Activated T-helper 9 cell treated with anti-CD3 and anti-CD28 coated beads, Interleukin-2, amount 50 U/mL, for 16 hours (primary cell): ENCODE measurements at places on chromosomes 6 and 20.

DNA sequence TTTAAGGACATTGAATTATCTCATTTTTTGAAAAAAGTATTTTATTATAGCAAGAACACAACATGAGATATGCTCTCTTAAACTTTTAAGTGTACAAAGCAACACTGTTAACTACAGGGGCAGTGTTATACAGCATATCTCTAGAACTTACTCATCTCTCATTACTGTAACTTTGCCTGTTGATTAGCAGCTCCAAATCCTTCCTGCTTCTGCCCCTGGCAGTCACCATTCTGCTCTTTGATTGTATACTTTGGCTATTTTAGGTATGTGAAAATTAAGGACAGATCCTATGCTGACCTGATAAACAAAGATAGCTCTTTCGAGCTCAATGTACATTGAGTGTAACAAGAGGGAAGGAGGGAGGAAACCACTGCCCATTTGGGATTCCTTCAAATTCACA is 1349.8 kb upstream of the GJE1 start:
- DNase-seq, result no peak

DNA sequence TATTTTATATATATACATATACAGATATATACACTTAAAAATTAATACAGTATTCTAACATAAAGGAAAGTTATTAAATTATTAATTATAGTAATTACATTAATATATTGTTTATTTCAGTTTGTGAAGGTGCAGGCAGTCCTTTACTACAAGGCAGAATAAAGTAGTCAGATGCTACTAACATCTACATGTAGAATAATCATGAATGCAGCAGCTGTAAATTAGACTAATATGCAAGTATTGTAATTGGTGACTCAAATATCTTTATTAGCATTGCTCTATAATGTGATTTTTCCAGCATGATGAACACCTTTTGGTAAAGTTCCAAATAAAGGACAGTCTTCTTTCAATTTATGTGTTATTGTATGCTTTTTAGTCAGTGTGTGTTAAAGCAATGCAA is 17.3 kb downstream of the MYO6 start:
- no peak for DNase-seq

- DNase-seq, result no peak
Observed at GRCh38 chr20:18223409-18223808, 64.9 kb upstream of the ZNF133 start.

GRCh38 chr20:31440012-31440659 is at the start of gene DEFB123:
Gene DEFB123, plus strand, starts transcription at chr20:31440632. Its CDS starts 67 bp downstream, at chr20:31440699.
- DNase-seq, result no peak

- no peak for DNase-seq
Observed at GRCh38 chr20:25444556-25444955, 37.1 kb downstream of the GINS1 start.

DNA sequence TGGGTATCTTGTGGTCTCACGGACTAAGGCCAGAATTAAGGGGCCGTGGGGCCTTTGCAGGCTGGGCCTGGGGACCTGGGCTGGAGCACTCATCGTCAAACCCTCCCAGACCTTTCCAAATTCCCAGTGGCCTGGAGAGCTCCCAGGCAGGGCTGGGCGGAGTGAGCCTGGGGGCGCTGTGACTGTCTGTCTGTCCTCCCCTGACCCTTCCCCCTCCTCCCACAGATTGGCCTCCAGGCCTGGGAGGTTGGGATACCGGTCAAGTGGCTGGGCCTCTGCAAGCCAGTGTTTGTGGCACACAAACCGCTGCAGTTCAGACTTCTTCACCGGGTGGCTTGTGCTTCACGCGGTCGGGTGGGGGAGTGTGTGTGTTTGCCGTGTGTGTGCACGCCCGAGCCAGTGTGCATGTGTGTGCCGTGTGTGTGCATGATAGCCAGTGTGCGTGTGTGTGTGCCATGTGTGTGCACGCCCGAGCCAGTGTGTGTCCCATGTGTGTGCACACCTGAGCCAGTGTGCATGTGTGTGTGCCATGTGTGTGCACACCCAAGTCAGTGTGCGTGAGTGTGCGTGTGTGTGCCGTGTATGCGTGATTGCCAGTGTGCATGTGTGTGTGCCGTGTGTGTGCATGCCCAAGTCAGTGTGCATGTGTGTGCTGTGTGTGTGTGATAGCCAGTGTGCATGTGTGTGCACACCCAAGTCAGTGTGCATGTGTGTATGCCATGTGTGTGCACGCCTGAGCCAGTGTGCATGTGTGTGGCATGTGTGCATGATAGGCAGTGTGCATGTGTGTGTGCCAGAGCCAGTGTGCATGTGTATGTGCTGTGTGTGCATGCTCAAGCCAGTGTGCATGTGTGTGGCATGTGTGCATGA is 6.3 kb downstream of the RBBP8NL start:
- no peak for DNase-seq

DNA sequence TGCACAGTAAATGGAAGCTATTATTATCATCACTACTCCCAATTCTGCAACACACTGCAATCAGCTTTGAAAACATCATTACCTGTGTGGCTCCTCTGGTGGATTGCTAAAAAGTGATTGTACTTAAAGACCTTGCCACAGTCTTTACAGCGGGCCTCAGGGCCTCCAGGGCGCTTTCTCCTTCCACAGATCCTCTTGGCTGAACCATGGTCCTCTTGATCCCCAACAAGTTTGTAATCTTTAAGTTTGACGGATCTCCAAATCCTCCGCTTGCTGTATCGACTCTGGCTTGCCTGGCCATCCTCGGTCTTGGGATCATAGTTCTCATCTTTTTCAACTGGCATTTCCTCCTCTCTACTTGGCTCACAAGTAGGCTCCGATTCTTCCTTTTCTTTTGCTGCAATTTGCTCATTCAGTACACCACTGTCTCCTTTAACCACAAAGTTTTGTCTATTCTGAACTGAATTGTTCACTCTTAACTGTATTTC is 2.0 kb downstream of the ZBTB24 start:
- no peak for DNase-seq

DNA sequence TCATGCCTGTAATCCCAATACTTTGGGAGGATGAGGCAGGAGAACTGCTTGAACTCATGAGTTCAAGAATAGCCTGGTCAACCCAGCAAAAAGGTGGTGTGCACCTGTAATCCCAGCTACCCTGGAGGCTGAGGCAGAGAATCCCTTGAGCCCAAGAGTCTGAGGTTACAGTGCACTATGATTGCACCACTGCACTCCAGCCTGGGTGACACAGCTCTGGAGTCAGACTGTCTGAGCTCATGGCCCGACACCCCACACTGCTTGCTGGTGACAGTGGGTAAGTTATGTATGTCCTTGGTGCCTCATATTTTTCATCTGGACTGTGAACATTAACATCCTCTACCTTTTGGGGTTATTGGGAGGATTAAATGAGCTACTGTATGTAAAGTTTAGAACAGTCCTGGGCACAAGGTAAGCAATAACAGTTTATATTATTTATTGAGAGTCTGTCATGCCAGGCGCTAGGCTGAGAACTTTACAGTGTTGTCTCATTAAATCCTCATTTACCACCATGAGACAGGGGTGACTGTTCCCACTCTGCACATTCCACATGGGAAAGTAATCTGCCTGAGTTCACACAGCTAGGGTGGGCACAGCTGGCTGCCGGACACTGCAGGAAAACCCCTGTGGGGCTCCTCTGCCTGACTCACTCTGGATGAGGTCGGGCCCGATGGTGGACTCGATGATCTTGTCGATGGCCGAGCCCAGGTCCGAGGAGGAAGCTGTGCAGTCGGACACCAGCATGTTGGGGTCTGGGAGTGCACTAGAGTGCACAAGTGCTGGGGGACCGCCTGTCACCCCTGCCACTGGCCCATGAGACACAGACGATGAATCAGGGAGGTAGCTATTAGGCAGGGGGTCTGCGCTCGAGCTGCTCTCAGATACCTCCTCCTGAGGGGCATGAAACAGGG is 2.9 kb downstream of the ZNF335 start:
- DNase-seq, result no peak

GRCh38 chr20:41248368-41249024 is 69.0 kb downstream of the ZHX3 start:
- DNase-seq, result no peak

GRCh38 chr6:100372326-100373091 is 92.2 kb downstream of the SIM1 start:
- DNase-seq, result no peak

DNA sequence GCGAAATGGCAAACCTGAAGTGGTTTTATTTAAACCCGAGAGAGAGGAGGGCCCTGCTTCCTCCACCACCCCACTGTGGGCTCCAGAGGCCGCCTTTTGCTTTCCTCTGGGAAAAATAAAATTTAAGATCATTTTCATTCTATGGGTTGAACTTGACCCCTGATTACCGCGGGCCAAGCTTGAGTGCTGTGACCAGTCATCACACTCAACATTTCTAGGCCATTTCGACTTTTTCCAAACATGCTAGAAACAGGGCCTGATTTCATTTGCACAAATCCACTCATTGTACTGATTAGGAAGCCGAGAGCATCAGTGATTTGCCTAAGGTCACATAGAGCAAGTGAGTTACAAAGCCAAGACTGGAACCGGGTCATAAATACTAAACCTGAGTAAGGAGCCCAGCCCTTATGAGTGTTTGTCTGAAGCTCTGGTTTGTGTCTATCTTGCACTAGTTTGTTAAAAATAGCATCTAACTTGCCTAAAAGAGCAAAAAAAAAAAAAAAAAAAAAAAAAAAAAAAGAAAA is 179.7 kb downstream of the DLL1 start:
- no peak for DNase-seq

DNA sequence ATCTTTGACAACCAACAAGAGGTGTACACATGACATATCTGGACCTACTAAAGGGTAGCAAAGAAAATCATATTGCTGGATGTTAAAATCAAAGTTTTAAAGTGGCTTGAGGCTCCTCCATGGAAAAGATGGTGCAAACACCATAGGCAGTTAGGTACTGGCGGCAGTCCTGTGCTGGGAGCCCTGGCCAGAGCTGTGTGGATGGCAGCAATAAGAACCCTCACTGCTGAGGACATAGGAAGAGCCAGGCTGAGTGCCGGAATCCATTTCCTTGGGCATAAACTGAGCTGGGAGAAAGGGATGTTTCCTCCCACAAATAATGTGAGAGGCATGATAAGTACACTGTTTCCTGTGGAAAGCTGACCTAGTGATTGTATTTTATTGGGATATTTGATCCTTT is 89.9 kb downstream of the ARID1B start:
- DNase-seq, result no peak

DNA sequence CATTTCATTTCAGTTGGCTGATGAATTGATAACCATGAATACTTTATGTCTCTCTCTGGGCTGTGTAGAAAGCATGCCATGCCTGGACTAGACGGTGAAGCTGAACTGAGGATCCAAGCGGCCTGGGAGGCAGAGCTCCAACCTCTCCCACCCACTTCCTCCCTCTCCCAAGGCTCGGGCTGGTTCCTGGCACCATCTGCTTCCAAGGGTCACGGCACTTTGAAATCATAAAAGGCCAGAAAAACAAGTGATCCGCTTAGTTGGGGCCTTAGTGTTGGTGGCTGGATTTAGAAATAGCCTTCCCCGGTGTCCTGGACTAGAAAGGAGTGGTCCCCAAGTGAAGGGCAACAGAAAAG is 202.4 kb upstream of the PMEPA1 start:
- DNase-seq, result no peak

DNA sequence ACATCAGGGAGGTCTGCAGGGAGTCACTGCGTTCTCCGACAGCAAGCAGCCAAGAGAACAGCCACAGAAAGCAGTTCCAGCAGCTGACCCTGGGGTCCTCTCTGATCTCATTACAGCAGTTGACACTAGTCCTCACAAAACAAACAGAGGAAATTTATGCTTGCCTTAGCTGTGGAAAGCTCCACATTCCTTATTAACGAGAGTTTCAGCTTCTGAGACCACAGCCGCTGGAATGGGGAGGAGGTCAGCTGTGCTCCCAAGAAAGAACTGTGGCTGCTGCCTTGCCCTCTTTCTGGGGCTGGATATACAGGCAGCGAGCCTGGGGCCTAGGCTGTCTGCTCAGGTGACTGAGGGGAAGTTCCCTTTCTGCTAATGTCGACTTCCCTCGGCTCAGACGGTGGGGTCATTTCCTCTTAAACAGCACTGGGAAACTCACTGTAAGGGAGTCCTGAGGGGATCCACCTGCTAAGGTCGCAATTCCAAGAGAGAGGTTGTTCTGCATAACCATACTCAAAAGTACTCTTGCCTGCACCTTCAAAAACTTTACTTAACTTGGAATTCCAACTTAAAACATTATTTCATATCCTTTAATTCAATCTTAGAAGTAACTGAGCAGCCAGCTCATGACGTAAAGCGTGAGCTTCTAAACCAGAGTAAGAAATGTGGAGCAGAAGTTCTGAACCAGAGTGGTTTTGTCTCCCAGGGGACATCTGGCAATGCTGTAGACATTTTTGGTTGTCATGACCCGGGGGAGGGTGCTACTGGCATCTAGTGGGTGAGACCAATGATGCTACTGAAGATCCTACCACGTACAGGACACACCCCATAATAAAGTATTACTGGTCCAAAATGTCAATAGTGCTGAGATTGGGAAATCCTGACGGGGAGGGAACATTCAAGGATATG is 80.3 kb downstream of the BACH2 start:
- no peak for DNase-seq

DNA sequence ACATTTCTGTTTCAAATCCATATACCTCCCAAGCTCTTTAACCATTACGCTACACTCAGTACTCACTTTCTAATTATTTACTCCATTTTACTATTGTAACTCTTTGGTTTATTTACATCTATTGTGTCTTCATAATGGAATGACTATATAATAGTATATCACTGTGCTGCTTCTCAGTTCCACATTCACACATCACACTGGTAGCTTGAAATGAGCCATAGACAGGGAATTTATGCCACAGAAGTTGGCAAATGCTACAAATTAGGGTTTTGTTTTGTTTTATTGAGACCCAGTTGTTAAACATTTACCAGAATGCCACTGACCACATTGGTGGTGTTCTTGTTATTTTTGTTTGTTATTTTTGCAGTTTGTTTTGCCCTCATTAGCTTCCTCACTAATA is 213.9 kb downstream of the KCNQ5 start:
- DNase-seq, result no peak

DNA sequence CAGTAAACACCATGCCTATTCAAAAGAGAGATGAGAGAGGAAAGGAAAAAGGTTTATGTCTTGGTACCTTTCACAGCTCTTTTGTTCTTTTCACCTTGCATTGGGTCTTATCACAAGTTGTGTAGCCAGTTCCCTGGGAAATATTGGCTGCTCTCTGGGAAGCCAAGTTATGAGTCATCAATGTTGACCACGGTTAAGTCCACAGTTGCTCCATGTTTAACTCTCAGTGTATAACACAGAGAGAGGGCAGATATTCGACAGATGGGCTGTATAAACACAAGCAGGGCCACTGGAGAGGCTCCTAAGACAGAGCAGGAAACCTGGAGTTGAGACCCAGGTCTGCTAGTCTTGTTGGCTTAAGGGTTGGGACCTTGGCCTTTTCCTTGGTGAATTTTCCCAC is 718.6 kb downstream of the QKI start:
- DNase-seq, result no peak

GRCh38 chr20:41714030-41714429 is 95.9 kb upstream of the CHD6 start:
- no peak for DNase-seq

- DNase-seq, result no peak
Observed at GRCh38 chr6:89986650-89987074, 92.4 kb downstream of the GJA10 start.

- DNase-seq, result no peak
Observed at GRCh38 chr6:32950449-32950848, 2.4 kb downstream of the HLA-DMA start.

GRCh38 chr6:122726649-122727048 is 52.9 kb upstream of the FABP7 start:
- no peak for DNase-seq

GRCh38 chr6:29517728-29518440 is 30.1 kb upstream of the MAS1L start:
- no peak for DNase-seq
